ENCODE measurements at places on chromosomes 5 and 9.

DNA sequence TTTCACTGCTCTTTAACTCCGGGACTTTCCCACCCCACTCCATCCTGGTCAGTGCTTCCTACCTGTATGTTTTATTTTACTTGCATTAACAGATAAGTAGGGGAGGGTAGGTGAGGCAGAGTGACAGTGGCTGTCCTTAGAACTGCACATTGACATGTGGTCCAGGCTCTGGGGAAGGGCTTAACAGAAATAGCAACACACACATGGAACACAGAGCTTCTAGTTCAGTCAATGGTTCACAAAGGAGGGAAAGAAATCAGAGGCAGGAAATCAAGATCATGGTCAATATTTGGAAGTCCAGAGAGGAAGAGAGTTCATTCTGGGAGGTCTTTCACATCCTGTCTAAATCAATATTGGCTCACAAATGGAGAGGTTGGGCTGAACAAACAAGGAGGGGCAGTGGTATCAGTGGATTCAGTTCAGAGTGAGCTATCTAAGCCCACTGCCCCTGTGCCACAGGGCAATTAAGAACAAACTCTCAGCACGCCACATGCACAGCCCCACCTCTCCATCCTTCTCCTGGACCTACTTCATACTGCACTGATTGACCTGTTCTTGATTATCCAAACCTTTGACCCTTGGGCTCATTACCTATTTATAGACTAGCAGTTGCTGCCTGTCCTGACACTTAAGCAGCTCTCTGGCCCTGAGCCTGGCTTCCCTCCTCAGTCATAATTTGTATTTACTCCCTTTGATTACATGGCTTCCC is 6.2 kb upstream of the VPS13A start:
- peak; percentile 26 for DNase-seq

- DNase-seq = no peak
These were observed 280.7 kb downstream of the KCTD16 start for GRCh38 chr5:144451187-144451973.

DNA sequence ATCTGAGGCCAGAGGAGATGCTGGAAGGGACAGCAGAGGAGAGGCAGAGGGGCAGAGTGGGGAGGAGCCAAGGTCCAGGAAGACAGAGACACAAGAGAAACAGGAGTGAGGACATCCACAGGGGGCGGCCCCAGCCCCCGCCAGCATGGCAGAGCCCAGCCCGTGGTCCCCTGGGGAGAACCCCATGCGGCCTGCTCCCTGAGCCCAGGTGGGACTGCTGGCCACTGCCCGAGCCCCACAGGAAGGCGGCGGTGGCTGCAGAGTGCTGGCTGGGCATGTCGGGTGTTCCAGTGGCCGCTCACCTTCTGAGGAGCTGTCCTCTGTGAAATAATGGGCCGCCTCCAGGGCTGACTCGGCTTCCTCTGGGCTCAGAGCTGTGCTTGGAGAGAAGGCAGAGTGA is 8.9 kb upstream of the MRNIP start:
- DNase-seq = no peak

GRCh38 chr9:14344053-14344524 is 30.1 kb upstream of the NFIB start:
- DNase-seq = peak; percentile 81

- no peak for DNase-seq
These were observed 187.7 kb downstream of the TRIO start for GRCh38 chr5:14330729-14331385.

DNA sequence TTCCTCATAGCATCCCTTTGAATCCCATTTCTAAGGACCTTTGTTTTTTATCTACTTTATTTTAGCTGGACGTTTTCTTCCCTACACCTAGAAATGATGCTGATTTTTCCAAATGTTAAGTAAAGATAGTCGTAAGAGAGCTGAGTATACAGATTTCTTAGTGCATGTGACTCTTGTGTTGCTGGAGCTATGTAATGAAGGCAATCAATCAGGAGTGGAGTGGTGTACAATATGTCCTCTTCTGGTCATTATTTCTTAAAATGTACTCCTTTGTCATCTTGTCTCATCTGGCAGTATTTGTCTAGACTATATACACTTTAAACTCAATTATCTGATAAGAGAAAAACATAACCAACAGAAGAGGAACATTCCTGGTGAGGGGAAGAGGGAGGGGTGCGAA is 13.5 kb downstream of the GAPT start:
- no peak for DNase-seq

- no peak for DNase-seq
These were observed 172.6 kb upstream of the RASEF start for GRCh38 chr9:83235526-83235925.

GRCh38 chr9:976258-976942 is at the start of gene DMRT3:
Gene DMRT3, plus strand, starts transcription at chr9:976655. Its CDS starts 347 bp downstream, at chr9:977002.
- no peak for DNase-seq

DNA sequence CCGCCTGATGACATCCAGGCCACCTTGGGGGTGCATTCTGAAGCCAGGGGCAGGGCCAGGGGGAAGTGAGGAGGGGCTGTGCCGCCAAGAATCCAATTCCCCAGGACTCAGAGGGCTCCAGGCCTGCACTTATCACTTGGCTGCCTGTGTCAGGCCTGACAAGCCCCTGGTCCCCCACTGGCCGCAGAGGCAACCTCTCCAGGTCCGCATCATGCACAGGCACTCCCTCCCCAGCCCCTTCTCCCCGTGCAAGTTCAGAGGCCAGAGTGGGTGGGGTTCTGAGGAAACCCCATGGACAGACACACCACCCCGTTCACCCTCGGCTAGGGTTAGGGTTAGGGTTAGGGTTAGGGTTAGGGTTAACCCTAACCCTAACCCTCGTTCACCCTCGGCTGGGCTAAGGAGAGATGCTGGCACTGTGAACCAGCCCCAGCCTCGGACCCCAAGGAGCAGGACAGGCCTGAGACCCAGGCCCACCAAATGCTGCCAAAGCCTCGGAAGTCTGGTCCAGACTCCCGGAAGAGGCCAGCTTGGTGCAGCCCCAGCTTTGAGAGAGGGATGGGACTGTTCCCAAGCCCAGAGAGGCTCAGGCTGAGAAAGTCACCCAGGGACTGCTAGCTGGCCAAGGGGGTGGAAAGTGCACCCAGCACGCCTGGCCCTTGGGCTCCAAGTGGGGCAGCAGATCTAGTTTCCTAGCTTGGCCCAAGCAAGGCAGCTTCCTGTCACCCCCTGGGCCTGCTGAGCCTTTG is 4.9 kb downstream of the LCN2 start:
- no peak for DNase-seq

- peak; percentile 86 for DNase-seq
These were observed at the start of gene MYO10 for GRCh38 chr5:16936150-16936988. Gene MYO10, minus strand, starts transcription at chr5:16936288. Its CDS starts 480 bp downstream, at chr5:16935808.

DNA sequence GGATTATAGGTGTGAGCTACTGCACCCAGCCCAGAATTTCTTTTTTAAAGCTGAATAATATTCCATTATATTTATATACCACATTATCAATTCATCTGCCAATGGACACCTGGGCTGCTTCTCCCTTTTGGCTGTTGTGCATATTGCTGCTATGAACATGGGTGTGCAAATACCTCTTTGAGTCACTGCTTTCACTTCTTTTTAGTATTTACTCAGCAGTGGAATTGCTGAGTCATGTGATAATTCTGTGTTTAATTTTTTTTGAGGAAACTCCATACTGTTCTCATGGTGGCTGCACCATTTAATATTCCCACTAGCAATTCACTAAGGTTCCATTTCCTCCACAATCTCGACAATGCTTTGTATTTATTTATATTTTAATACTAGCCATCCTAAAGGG is 36.1 kb upstream of the KIF4B start:
- DNase-seq = no peak

All from NCI-H2081 (cell line).